Stimulated activated naive B cell treated with anti-CD40 and anti-IgM and Interleukin-4, amounts not matched to agents 10 μg/mL and 1 μg/mL and 100 μg/mL, for 72 hours (primary cell): ENCODE measurements at places on chromosomes 6 and 20.

DNA sequence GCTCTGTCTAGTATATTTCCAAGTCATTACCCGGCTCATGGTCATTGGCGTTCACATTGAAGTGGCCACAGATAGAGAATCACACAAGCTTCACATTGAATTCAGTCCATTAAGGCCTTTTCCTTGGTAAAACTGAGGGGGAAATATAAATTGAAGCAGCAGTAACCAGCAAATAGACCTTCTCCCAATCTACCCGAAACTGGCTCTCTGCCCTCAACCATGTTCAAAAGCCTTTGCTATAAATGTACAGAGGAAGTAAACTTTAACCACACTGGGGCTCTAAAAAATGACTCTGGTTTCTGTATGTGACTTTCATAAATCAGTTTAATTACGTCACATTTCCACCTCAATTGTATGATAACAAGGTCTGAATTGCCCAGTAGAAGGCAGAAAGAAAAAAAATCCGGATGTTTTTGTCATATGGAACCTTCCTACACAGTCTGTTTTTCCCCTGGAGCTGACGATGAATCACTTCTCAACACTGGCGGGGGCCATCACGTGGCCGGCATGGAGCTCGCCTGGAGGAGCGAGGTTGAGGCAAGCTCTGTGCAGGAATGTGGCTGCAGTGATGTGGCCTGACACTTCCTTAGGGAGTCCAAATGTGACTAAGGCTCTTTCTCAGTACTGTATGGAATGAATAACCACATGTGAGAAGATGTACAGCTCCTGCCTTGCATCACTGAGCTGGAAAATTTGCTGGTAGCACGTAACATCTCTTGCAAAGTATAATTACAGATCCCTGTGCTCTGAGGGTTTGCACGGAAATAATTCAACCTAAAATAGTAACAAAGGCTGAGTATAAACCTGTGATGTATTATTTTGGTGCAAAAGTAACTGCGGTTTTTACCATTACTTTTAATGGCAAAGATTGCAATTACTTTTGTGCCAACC is 58.6 kb upstream of the SNX9 start:
- peak overlapping the region; percentile 80 for H3K4me3 ChIP-seq
- peaks cover 95% of the 10 kb centered on the region for H3K4me1 ChIP-seq
- H3K27me3 ChIP-seq = no peaks in the 10 kb centered on the region
- H3K36me3 ChIP-seq = peaks cover 7% of the 10 kb centered on the region
- H3K27ac ChIP-seq = peak overlapping the region; percentile 96

DNA sequence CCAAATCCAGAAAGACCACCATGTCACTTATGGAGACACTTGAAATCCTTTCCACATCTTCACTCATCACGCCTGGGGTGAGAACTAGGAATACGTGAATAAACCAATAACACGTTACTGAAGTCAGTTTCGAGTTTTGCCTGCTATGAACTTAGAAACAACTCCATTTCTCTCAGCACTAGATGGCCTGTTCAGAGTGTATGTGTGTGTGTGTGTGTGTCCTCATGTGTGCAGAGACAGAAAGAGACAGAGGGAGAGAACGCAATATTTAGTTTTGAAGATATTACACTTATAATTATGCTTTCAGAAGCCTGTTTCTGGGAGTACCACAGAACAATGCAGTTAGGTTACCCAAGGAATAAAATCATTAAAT is 81.2 kb upstream of the CCN6 start:
- H3K27ac ChIP-seq = no peak overlapping the region
- no peaks in the 10 kb centered on the region for H3K36me3 ChIP-seq
- DNase-seq = no peak
- H3K4me1 ChIP-seq = no peaks in the 10 kb centered on the region
- H3K27me3 ChIP-seq = peaks cover 22% of the 10 kb centered on the region
- H3K4me3 ChIP-seq = no peak overlapping the region

GRCh38 chr20:23943304-23943703 is 45.3 kb downstream of the GGTLC1 start:
- H3K4me3 ChIP-seq = no peak overlapping the region
- H3K4me1 ChIP-seq = no peaks in the 10 kb centered on the region
- H3K27ac ChIP-seq = no peak overlapping the region

DNA sequence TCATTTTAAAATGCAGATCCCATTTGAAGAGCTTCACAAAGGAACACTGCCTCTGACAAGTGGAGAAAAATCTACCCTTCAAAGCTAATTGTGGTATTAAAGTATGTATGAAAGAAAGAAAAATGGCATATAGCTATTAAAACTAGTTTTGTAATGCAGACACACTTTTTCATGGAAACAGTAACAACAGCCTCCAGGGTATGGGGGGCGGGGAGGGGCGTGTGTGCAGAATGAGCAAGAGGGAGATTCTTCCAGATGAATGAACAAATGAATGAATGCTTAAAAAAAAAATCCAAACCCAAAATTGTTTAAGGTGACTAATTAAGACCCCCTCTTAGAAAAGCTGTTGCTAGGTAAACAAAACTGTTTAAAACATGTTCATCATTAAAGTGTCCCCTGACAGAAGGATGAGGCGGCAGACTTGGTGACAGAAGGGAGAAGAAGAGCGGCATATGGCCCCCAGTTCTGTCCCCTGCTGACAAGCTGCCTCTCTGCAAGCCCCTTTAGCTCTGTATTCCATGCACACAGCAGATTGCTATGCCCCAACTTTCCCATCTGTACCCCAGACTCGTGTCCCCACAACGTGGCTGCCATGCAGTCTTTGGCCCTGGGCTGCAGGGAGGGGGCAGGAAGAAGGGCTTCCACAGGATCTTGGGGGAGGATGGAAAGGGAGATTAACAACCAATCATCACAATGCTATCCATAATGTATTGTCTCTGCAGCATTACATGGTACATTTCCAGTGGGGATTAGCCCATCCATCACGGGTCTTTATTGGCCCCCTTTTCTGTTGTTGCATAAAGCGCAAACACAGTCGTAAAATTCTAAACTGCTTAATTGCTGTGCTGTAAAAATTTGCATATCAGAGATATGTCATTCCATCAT is 108.4 kb upstream of the OLIG3 start:
- H3K4me1 ChIP-seq = no peaks in the 10 kb centered on the region
- peaks cover 44% of the 10 kb centered on the region for H3K27me3 ChIP-seq
- no peaks in the 10 kb centered on the region for H3K36me3 ChIP-seq
- H3K27ac ChIP-seq = no peak overlapping the region
